ENCODE measurements at places on chromosomes 2 and 18. TPM values are rescaled to one million over a fixed set of nuclear protein-coding genes. Genes with fewer than 3 reads are reported as not detected.

ANKRD29 gene
- total RNA-seq, result 0.07 TPM

MEP1B gene
- total RNA-seq, result 0.11 TPM

GALNT3 gene
- total RNA-seq, result 23.7 TPM

MYO5B gene
- 0.02 TPM for total RNA-seq

AQP12B gene
- total RNA-seq, result not detected

CLEC4F gene
- not detected for total RNA-seq

ERBB4 gene
- total RNA-seq, result not detected

LYPD6 gene
- not detected for total RNA-seq

ERMN gene
- total RNA-seq, result 3.7 TPM

ERICH2 gene
- total RNA-seq, result not detected

HAAO gene
- 2.2 TPM for total RNA-seq
